ENCODE measurements at places on chromosomes 1 and 21.

DNA sequence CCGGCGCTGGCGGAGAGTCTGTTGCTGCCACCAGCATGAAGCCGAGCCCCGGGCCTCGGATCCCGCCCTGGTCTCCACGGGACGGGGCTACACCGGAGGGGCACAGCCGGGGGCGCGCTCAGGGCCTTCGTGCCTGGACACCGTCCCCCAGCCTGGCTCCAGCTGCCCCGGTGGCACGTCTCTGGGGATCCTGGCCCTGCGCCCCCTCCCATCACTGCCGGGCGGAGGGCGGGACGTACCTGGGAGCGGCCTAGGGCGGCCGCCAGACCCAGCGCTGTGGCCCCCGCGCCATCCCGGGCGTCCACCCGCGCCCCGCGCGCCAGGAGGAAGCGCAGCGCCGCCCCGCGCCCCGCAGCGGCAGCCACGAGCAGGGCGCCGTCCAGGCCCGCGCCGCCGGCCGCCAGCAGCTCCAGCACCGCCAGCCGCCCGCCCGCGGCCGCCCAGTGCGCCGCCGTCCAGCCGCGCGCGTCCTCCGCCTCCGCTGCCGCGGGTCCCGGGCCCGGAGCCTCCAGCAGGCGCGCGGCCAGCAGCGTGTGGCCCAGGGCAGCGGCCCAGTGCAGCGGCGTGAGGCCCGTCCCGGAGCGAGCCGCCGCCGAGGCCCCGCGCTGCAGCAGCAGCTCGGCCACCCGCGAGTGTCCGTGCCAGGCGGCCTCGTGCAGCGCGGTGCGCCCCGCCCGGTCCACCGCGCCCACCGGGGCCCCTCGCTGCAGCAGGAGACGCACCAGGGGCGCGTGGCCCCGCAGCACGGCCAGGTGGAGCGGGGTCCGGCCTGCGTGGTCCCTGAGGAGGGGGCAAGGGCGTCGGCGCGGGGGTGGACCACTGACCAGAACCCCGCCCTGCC is 1.0 kb downstream of the ANKRD65 start:
- DNase-seq = peak; percentile 47

GRCh38 chr1:6922096-6922931 is 137.1 kb downstream of the CAMTA1 start:
- no peak for DNase-seq

- no peak for DNase-seq
These were observed 151.3 kb downstream of the ETS2 start for GRCh38 chr21:38956856-38957571.

DNA sequence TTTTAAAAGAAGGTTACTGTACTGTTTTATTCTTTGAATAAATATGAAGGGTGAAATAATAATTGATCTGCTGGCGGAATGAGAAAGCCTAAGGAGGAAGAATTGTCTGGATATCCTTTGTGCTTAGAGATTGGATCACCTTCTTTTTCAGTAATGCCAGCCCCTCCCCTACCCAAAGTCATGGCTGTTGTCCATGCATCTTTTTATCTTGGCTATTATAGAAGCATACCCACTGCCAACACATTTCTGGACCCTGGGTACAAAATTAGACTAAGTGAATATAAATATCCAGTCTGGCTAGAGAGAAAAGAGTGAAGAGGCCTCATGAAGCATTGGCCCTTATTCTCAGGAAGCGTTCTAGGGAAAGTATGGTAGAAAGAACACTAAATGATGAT is 28.1 kb downstream of the AK4 start:
- DNase-seq = no peak

- DNase-seq = no peak
These were observed 38.0 kb downstream of the WDR4 start for GRCh38 chr21:42841156-42841915.

DNA sequence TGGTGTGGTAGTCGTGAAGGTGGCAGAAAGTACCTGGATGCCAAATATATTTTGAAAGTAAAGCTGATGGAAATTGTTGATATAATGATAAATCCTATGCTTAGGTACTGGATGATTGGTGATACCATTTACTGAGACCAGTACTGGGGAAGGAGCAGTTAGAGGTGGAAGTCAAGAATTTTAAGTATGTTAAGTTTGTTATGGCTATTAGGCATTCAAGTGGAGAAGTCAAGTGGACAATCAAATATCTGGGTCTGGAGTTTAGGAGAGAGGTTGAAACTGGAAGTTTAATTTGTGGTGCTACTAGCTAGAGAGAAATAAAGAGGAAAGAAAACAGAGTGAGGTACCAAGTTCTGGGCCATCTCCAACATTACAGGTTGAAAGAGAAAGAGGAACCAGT is 89.1 kb downstream of the ATF6 start:
- DNase-seq = no peak

GRCh38 chr1:97281962-97282361 is 560.4 kb downstream of the PTBP2 start:
- DNase-seq = no peak

DNA sequence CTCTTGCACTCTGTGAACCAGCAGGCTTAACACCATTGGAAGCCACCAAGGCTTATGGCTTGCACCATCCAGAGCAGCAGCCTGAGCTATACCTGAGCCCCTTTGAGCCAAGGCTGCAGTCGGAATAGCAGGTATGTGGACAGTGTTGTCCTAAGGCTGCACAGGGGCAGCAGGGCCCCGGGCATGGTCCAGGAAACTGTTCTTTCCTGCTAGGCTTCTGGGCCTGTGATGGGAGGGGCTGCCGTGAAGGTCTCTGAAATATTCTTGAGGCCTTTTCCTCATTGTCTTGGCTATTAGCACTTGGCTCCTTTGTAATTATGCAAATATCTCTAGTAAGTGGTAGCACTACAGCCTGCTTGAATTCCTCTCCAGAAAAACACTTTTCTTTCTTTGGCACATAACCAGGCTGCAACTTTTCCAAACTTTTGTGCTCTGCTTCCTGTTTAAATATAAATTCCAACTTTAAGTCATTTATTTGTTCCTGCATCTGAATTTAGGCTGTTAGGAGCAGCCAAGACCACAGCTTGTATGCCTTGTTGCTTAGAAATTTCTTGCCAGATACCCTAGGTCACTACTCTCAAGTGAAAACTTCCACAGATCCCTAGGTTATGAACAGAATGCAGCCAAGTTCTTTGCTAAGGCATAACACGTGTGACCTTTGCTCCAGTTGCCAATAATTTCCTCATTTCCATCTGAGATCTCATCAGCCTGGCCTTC is 5.2 kb downstream of the KRTAP20-4 start:
- DNase-seq = no peak

DNA sequence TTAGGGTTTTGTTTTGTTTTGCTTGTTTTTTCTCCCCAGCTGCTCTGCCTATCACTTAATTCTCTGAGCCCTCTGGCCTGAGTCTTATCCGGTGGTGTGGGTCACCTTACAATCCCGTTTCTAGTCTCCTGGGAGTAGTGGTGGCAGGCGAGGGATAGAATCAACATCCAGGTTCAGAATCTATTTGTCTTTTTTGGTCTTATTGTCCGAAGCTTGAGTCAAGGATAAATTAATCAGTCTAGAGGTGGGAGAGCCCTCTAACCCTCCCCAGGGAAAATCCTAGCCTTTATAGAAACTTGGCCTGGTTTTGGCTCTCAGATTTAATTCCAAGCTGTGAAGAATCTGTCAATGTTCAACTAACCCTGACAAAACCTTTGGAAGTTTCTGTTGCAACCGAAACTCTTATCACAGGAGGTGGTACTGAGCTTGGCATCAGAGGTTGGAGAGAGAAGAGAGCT is 246.3 kb downstream of the FGGY start:
- DNase-seq = peak; percentile 34

DNA sequence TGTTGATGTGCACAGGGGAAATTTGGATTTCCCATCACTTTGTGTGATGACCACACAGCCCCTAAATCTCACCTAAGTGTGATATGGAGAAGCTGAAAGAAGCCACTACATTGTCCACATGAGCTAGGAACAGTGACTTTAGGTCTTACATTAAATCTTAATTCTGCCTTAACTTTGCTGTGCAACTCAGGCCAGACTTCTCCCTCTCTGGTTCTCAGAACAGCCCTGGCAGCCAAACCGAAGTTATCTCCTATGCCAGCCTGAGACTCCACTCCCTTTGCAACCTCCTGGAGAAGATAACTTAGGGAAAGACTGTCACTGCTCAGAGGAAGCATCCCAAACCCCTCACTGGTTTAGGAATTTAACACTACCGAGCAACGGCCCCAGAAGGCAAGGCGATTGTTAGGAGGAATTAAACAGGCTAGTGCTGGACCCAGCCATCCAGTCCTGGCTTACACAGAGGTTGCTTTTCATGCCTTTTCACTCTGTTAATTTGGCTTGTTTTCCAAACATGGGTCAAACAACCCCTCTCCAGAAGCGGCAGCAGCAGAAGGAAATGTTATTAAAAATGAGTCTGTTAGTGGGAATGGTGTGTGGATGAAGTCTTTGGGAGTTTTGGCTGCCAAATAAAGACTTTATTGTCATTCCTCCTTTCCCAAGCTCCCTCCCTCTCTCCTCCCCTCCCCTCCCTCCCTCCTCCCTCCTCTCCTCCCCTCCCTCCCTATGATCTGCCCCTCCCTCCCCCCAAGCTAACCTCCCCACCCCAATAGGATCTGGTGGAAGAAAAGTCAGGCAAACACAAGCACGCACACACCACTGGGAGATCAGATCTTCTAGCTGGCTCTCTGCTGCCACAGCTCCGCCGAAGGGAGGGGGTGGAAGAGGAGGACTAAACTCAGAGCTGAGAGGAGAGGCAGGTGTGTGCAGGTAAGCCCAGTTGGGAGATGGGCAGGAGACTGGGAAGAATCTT is at the start of gene PRELP:
Gene PRELP (plus strand): TSS at position 795 of the 970 bp plus-strand sequence. CDS start 7,379 bp downstream, outside the sequence.
- DNase-seq = no peak

DNA sequence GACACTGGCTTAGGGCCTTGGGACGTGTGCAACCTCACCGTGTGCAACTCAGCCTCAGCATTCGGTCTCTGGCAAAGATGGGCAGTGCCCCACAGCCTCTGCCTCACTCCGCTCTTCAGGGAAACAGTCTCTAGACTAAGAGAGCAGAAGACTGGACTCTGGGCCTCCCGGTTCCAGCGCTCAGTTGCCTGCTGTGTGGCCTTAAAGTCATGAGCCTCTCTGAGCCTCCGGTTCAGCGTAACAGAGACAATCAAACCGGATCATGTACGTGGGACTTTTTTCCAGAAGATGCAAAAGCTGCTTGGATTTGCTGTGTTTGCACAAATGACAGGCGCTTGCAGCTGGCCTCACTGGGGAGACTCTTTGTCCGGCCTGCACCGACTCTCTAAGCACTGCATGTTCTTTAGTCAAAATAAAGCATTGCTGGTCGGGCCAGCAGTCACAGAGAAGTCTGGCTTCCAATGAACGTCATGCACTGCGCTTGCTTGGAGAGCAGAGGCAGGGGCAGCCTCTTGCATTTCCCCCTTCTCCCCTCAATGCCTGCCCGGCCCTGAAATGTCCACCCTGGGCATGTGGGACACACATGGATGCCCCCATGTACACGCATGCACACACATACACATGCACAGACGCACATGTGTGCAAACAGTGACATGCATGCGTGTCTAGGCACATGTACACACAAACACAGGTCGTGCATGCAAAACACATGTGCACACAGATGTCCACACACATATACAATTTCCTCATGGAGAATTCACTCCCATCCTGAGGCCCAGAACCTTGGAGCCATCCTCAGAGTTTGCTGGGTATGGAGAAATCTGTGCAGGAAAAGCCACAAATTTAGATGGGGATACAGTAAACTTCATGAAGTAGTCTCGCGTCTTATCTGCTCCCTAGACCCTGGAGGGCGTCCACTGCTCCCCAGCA is 152.4 kb downstream of the PRDM16 start:
- no peak for DNase-seq

- no peak for DNase-seq
These were observed 172.8 kb upstream of the TMEM51 start for GRCh38 chr1:14980621-14981218.

DNA sequence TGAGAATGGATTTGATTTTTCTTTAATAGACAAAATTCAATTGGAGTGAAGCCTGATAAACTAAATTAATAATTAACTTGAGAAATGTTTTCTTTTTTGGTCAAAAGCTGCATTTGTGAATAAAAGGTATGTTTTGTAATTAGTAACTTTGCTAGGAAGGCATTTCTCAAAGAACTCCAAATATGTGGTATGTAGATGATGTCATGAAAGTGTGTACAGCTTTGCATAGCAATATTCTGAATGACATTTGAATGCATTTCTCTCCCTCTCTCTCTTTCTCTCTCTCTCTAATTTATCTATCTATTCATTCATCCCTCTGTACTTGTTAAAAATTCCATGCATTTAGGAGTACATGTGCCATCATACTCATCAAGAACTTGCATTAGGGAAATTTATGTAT is 109.1 kb upstream of the ADAMTS5 start:
- no peak for DNase-seq

- DNase-seq = no peak
These were observed 43.3 kb downstream of the C8B start for GRCh38 chr1:56922507-56922906.

GRCh38 chr1:41101076-41101475 is 79.6 kb upstream of the SLFNL1 start:
- no peak for DNase-seq

DNA sequence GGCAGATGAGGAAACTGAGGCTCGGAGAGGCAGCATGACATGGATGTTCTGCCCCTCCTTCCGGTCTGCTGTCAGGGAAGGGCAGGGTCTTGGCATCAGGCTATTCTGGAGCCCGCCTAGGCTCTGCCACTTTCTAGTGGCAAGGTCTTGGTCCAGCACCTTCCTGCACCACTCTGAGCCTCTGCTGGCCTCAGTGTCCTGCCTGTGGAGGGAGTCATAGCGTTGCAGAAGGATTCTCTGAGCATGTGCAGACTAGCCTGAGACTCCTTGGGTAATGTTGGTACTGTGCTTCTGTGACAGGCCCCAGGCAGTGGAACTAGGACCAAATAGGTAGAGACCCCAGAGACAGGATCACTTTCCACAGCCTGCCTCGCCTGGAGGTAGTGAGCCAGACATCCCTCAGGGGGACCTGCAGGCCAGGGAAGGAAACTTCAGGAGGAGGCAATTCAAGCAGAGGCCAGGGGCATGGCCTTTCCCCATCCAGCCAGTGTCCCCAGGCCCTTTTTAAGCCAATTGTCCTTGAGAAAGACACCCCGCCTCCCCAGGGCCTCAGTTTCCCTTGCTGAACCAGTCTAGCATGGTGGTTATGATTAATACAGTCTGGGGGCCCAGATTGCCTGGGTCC is 10.6 kb downstream of the EDN2 start:
- no peak for DNase-seq

- no peak for DNase-seq
These were observed 155.3 kb downstream of the DISC1 start for GRCh38 chr1:231781892-231782291.

GRCh38 chr1:150320667-150320978 is 710 bp upstream of the PRPF3 start:
- DNase-seq = no peak
